AG04449 (cell line): ENCODE measurements at places on chromosomes 1 and 21.

- no peak for DNase-seq
Measured at GRCh38 chr1:198086051-198086745, 70.6 kb upstream of the NEK7 start.

- DNase-seq: no peak
Measured at GRCh38 chr1:202615501-202616354, 94.5 kb downstream of the SYT2 start.

DNA sequence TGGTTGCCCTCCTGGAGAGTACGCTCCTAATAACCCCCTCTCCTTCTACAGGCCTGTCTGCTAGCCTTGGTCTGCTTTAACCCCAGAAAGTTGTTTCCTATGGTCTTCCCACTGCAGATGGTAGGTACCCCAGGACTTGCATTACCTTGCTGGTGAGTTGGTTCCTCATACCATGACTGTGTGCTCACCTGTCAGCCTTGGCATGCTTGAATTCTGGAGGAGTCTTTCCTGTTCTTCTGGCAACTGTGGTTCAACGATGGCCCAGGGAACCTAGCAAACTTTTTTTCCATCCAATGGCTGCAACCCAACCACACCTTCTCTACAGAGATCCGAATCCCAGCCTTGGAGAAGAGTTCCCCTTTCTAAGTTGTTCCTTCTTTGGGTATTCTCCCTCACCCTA, 36.9 kb downstream of the RPS6KC1 start:
- DNase-seq: no peak

- DNase-seq: no peak
Measured at GRCh38 chr21:46080171-46081021, 17.5 kb upstream of the COL6A2 start.

DNA sequence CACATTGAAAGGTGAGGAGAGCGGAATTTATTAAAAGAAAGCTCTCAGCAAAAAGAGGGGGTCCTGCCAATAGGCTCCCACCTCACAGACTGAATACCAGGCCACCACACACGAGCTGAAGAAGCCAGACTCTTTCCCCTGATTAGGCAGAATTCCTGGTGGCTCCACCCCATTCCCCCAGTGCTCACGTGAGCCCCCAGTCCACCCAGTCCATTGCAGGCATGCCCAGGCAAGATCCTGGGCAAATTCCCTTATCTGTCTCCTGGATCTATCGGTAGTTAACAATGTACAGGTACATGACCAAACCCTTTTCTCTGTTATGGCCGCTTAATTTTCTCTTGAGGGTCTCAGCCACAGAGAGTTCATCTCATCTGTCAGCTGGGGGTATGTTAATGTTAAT, 54.6 kb upstream of the BTG3 start:
- DNase-seq: no peak

DNA sequence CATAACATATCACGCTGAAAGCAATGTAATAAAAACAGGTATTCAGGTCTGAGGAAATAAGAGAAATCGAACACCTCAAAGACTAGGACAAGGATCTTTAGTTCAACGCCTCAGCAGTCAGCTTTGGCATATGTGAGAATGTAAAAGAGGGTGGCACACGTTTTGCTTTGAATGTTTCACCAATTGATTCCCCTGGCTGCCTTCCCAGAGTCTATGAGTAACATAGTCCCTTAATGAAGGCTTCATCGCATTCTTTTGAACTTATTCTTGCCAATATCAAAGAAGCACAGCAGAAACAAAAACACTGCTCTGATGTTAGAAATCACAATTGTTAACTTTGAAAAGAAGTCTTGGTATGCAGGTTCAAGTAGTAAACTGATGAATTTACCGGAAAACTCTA, 764.8 kb downstream of the ADGRL2 start:
- DNase-seq: peak; percentile 24

GRCh38 chr1:184661801-184662200, 92.9 kb downstream of the EDEM3 start:
- DNase-seq: no peak

GRCh38 chr1:104987210-104987609, 1237.5 kb downstream of the AMY1C start:
- DNase-seq: no peak

- no peak for DNase-seq
Measured at GRCh38 chr21:42317341-42317741, 2.1 kb upstream of the TFF3 start.

DNA sequence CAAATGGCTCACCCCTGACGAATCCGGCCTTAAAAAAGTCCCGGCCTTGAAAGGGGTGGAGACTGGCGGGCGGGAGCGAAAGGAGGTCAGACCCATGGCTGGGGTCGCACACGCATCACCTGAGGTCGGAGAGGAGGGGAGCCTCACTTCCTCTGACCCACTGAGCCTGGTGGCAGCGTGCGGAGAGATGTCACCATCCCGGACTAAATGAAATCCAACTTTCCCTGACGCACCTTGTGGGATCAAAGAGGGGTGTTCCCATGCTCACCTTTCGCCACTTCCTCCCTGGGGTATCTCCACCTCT, 709 bp upstream of the SLC41A1 start:
- DNase-seq: no peak

- DNase-seq: no peak
Measured at GRCh38 chr21:18499761-18500376, 96.3 kb upstream of the TMPRSS15 start.

GRCh38 chr1:7535934-7536878, 234.9 kb upstream of the VAMP3 start:
- no peak for DNase-seq

DNA sequence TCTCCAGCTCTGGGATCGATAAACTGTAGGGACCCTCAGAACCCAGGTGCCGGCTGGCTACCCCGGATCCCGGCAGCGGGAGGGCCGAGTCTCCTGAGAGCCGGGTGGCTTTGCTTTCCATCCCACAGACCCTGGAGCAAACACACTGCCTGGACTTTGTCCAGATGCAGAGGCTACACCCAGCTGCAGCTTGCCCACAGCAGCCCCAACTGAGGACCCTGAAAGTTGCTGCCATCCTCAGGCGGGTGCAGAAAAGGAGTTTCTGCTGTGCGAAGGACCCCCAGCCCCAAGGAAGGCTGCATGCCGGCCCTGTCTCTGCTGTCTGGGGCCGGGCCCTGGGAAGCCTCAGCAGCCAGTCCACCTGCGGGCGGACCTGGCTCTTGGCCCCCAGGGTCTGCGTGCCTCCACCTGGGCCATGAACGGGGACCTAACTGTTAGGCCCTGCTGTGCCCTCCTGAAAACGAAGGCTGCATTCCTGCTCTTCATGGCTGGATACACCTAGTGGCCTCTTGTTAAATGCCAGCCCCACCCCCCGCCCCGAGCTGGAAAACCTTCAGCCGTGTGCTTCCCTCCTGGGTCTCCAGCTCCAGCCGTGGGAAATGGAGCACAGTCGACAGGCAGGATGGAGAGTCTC, 97.5 kb upstream of the ARHGEF16 start:
- DNase-seq: no peak

GRCh38 chr1:155962599-155963211, 15.6 kb downstream of the ARHGEF2 start:
- no peak for DNase-seq

DNA sequence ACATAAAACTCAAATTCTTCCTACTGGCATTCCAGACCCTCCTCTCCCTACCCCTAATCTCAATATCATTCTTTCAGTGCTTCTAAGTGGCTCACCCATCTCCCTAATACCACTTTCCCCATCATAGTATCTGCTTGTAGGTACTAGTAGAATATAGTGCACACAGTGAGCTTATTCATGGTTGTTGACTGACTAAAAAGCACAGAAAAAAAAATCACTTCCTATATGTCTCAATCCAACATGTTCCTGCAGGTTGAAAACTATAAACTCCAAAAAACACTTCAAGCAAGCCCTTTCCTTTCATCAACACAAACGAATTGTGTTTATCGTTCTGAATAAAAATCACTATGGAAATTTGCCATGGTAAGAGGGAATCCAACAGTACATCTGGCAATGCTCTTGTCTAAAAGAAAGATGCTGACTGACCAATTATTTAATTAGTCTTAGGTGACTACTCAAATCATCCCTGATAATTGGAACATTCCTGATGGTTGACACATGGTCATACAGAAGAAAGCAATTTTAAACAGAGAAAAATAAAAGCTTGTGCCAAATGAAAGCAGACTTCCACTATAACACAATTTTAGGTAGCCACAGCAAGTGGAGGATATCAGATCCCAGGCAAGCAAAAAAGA, 87.1 kb downstream of the NDUFS5 start:
- DNase-seq: no peak
